Osteocyte (in vitro differentiated cells): ENCODE measurements at places on chromosomes 5 and 9.

- DNase-seq = no peak
Measured at GRCh38 chr9:21770871-21771560, 31.4 kb upstream of the MTAP start.

DNA sequence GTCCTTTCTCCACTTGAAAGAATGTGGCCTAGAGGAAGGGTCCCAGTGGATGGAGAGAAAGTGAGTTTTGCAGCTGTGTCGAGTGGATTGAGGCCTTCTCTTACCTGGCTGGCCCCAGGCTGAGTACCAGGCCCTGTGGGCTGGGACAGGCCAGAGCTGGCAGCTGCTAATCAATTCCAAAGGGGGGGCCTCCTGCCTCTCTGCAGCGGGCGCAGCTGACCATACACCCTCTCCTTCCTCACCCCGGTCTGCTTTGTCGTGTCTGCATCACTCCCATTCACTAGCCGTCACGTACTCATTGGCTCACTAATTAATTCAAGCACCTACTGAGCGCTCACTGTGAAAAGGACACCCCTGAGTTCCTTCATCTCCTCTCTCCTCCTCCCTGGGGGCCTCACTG lies 58.4 kb upstream of the PITX1 start:
- DNase-seq = no peak

- DNase-seq = no peak
Measured at GRCh38 chr5:66410122-66410521, 186.1 kb upstream of the MAST4 start.

DNA sequence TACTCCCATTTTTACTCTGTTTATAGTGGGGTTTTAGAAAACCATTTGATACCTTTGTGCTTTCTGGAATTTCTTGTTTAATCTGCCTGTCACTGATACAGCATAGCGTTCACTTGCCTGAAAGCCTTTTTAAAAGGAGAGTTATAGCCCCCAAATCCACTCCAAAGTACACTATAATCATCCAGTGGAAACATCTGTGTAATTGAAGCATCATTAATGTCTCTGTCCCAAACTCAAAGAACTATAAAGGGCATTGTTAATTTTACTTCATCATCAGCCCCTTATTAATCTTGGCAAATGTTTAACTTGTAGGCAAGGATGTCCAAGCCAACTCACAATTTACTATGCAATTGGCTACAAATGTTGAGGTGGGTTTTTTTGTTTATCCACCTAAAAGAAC lies 64.3 kb downstream of the TMEM252 start:
- no peak for DNase-seq

DNA sequence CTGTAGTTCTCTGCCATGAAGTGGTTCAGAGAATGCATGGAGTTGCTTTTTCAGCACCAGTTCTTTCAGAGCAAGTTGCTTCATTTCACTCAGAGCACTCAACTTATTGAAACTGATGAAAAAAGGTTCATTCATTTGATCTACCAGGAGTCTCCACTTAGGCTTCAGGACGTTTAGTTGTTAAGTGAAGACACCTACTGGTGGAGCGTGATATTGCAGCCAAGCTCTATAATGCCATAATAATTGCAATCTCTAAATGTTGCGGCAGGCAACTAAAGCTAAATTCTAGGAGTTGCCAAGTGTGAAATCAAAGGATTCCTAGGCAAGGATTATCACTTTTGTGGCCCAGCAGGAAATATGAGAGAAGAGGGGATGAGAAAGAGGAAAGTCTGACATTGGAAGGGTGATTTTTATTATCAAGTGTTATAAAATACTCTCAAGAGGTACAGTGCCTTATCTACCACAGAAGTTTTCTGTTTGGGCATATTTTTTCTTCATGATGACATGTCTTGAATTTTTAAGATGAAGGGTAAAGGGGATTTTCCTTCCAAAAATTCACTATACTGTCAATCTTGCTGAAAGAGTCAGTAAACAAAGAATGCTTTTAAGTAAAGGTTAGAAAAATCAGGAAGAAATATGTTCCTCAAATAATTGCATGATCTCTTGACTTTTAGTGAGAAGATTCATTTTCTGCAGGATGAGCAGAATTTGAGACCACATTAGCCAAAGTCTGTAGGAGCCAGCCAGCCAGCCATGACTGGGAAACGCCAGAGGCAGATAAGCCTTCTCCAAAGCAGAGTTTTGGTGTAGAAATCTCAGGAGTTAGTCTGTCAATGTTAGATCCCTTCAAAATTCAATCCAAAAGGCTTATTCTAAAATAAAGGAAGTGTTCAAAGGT lies 83.4 kb downstream of the SH3PXD2B start:
- DNase-seq = no peak

DNA sequence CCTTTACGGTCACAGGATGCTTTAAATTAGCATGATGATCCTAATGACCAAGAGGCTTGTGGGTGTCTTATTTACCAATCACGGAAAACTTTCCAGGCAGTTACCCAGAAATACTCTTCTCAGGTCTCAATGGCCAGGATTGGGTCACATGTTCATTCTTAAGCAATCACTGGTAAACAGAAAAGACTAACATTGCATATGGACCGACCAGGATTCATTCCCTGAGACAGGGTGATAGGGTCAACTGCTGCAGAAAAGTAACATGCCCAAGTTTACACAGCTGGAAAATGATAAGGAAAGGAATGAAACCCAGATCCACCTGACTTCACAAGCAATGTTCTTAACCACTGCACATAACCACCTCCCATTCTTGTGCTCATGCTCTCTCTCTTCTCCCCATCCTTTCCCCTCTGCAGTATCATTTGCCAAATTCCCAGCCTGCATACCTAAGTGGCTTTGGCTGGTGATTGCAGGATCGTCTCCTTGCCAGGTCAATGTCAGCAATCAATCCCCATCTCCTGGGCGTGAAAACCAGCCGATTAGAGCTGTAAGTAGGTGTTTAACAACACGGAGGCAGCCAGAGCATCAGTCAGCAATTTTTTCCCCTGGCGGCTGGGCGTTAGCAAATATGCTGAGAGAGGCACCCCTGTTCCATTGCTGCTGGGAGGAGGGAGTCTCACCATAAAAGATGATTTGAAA lies 219.4 kb downstream of the NMUR2 start:
- no peak for DNase-seq

- DNase-seq = no peak
Measured at GRCh38 chr9:18976709-18977531, 56.1 kb downstream of the SAXO1 start.

DNA sequence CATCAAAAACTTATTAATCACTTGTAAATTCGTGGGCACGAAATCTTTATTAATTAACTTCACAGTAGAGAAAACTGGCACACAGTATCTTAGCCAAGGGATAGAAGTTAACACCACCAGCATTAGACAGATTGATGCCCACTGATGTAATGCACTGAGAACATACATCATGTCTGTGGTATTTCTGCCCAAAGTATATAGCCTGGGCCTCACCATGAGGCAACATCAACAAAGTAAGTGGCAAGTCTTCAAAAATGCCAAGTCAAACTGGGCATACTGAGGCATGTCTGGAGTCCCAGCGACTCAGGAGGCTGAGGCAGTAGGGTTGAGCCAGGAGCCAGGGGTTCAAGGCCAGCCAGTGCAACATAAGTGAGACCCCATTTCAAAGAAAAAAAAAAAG lies 79.5 kb downstream of the GLIS3 start:
- DNase-seq = no peak

- no peak for DNase-seq
Measured at GRCh38 chr5:176474476-176474875, 26.3 kb downstream of the FAF2 start.

GRCh38 chr9:19665146-19665863 lies 123.5 kb downstream of the SLC24A2 start:
- DNase-seq = no peak

DNA sequence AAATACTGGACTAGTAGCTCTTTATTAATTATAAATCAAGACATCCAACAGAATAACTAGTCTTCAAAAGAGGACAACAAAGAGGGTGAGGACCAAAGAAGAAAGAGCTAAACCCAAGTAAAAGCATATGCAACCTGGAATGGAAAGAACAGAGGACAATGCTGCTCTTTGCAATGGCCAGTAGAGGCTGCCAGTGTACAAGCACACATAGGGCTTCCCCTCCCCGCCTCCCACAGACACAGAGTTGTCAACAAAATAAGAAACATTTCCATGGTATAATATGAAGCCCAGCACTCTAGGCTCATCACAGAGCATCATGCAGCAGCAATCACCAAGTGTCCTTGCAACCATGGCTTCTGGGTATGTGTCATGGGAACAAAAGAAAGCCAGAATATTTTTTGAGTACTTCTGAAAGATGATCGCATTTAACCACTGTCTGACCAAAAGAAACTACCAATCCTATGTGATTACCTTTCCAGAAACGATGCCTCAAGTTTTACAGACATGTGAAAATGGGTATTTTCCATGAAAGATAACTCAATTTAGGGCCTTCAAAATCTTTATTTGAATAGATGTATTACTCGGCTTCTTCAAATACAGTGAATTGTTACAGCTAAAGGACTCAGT lies 58.1 kb downstream of the RFX3 start:
- DNase-seq = no peak

DNA sequence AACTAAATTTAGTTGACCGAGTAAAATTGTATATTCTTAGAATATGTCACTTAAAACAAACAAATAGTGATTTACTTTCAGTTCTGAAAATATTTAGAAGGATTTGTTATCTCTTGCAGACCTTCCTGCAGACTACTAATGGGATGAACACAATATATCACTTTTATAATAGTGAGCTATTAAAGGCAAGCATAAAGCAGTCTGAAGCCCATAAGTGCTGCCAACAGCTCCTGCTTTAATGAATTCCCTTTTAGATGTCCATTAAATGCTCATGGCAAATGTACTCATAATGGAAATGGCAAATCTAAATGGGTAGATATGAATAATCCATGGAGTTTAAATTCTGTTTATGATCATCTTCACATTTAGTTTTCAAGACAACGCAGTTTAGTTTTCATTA lies 170.2 kb downstream of the RANBP17 start:
- DNase-seq = no peak

- DNase-seq = no peak
Measured at GRCh38 chr5:154117930-154118329, 72.6 kb upstream of the GALNT10 start.

DNA sequence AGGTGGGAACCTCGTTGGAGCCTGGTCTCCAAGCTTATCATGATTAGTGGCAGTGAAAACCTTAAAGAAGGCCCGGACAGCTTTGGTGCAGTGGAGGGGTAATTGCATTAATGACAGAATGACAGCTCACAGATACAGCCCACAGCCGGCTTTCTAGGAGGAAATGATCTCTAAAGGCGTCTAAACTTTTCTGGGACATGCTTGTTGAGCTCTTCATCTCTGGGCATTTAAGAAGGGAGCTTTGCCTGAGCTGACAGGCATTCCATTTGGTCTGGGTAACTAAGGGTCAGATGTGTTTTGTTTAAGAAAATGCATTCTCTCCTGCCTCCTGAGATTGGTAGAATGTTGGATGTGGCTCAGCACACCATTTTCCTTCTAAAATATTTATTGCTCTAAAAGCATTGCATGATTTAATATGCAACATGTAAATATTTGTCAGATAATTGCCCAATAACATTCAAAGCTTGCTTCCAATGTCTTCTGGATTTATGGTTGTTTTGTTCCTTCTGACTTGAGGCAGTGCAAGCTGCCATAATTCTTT lies 4.0 kb downstream of the ANKRD33B start:
- DNase-seq = no peak
